ENCODE measurements at places on chromosomes 12 and 14.

DNA sequence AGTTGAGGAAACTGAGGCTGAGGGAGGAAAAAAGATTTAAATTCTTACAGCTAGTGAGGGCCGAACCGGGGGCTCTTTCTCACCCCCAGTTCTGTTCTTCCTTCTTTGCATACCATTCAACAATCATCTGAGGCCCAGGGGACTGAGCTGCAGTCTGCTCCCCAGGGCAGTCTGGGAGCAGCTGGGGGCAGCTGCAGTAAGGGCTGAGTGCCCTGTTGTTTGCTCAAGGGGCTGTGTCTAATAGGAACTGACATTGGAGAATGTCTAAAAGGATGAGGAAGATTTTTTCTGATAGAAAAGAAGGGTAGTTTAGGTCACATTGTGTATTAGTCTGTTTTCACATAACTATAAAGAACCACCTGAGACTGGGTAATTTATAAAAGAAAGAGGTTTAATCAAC, 42.2 kb downstream of the SLC17A8 start:
- DNase-seq: no peak

DNA sequence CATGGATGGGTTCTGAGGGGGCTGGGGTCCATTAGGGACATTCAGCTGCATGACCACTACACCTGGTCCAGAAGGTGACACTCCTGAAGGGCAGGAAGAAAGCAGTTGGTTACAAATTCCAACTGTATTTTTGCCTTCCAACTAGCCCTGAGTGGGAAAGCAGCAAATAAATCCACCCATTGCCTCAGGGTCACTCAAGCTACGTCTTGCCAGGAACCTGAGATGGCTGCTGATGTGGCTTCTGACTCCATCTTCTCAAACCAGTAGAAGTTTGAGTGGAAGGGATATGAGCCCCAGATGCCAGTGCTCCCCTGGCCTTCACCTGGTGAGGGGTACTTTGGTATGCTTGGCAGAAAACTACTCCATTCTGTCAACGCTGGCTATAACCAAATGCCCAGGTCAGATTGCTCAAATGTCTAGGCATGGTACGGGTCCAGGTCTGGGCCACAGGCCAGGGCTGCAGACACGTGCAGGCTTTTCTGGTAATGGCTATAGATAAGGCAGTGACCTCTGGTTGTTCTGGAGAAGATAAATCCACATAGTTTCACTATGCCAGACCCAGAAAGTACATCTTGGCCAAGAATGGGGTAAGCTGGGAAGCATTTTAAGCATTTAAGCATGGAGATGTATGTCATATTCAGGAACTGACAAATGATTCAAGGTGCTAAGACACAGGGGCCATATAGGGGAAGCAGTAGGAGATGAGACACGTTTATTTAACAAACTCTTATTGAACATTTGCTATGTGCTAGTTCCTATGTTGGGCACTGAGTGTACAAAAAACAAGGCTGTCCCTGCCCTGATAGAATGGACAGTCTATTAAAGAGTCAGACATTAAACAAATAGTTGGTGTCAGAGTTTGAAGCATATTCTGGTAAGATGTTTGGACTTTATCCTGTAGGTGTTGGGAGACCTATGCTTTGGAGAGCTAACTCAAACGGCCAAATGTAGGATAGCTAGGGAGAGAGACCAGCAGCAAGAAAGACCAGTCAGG, 8.3 kb upstream of the STAC3 start:
- no peak for DNase-seq

GRCh38 chr14:75711105-75711795, 50.2 kb downstream of the TTLL5 start:
- DNase-seq: peak; percentile 34

GRCh38 chr14:91232603-91233002, 11.9 kb downstream of the GPR68 start:
- DNase-seq: no peak

DNA sequence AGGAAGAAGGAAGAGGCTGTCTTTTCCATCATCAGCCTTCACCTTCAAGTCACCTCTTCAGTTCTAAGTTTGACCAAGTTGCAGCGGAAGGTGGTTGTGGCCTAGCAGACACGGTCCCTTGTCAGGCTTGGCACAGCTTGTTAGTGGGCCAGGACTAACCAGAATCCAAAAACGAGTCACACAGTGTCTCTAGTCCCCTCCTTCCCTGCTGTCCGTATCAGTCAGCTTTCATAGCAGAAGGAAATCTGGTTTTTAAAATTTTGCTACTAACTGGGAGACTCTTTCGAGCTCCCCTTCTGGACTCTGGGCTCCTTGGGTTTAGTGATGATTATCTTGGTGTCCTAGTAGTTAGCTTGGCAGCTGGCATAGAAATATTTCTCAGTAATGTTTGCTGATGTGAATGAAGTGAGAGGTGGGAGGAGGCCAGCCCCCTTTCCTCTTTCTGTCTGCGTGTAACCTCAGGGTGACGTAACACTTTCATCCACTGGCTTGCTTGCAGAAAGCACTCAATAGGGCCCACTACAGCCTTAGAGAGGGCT, 3.8 kb downstream of the ETV6 start:
- DNase-seq: peak; percentile 73
